Mesendoderm (in vitro differentiated cells): ENCODE measurements at places on chromosomes 4 and X.

- H3K36me3 ChIP-seq: no peaks in the 10 kb centered on the region
- H3K27me3 ChIP-seq: no peaks in the 10 kb centered on the region
- no peak overlapping the region for H3K4me3 ChIP-seq
- DNase-seq: no peak
These were observed 40.3 kb downstream of the PPM1K start for GRCh38 chr4:88244056-88244455.

DNA sequence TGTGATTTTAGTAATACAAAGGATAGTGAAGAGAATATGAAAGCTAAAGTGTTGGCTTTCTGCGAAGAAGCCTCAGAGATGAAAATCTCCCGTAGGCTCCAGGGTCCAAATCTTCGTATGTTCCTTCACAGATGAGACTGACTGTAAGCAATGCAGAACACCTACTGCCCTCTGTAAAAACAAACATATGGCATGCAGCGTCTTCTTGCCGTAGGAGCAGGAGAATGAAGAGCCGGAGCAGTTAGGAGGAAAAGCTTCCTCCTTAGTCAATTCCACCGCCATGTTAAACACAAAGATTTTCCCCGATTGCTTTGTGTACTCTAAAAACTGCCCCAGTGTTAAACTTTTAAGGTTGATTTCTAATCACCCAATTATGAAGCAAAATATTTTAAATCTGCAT is 22.5 kb downstream of the RWDD4 start:
- no peak overlapping the region for H3K4me3 ChIP-seq
- H3K36me3 ChIP-seq: no peaks in the 10 kb centered on the region
- no peaks in the 10 kb centered on the region for H3K27me3 ChIP-seq
- H3K27ac ChIP-seq: no peak overlapping the region
- no peak for DNase-seq

DNA sequence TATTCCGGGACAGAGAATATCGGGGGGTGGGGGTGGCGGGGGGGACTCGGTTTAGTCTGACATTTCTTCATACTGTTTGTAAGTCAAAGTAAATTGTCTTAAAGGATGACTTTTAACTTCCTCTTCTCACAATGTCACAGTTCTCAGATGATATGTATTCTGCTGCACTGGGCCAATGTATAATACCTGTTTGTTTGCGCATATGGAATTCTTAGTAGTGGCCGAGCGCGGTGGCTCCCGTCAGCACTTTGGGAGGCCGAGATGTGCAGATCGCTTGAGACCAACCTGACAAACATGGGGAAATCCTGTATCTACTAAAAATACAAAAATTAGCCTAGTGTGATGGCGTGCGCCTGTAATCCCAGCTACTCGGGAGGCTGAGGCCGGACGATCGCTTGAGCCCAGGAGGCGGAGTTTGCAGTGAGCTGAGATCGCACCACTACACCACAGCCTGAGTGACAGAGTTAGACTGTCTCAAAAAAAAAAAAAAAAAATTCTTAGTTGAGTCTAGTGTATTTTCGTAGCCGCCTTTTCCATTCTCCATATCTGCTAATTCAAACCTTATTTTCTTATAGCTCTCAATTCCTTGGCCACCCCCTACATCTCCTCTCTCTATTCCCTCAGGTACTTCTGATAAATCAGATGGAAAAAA is 851 bp downstream of the POLR2B start:
- no peak overlapping the region for H3K27ac ChIP-seq
- no peaks in the 10 kb centered on the region for H3K36me3 ChIP-seq
- H3K27me3 ChIP-seq: no peaks in the 10 kb centered on the region
- H3K4me1 ChIP-seq: peaks cover 2% of the 10 kb centered on the region
- peak; percentile 45 for DNase-seq

DNA sequence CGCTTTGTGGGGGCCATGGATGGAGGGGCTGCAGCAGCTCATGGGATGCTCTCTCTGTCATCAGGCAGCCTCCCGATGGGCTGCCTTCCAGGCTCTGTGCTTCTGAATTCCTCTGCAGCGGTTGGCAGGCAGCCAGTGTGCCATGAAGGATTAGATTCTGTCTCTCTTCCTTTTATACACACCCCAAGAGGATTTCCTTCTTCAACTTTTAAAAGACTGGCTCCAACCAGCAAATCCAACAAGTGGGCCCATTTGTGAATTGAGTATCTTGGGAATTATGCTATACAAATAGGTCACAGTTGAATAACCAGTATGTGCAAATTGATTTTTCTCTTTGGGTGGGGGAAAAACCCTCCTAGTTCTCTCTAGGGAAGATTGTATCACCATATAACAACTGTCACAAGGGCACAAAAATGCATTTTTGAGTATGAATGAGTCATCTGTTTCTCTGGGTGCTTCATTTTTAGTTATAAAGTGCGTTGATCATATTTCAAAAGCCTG is 96.8 kb upstream of the FAT1 start:
- no peaks in the 10 kb centered on the region for H3K4me1 ChIP-seq
- DNase-seq: no peak
- no peak overlapping the region for H3K4me3 ChIP-seq
- H3K27me3 ChIP-seq: no peaks in the 10 kb centered on the region
- H3K27ac ChIP-seq: no peak overlapping the region

DNA sequence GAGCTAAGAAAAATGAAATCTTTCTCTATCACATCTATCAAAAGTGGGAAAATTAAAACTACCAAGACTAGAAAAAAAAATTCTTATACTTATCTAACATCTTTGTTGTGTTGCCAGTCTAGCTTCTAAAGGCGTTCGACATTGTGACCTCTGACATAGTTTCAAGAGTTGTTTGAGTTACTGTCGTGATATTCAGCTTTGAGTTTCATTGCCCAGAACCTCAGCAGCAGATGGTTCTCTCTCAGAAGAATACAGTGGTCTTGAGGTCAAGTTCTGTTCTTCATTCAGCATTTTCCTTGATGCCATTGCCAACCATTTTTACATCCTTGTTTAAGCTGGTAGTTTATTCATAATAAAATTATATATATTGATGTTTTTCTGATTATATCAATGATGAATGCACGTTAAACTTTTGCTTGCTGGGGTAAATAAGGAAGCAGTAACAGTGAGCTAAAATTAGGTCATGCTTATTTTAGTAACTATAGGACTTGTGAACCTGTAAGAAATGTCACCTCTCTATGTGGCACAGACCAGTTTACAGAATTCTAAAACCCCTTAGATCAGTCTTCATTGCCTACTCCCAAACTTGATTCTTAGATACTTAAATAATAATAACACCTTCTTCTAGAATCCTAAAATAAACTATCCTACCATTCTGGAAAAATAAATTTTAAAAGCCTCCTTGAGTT is 23.1 kb upstream of the SMIM31 start:
- no peaks in the 10 kb centered on the region for H3K27me3 ChIP-seq
- no peaks in the 10 kb centered on the region for H3K36me3 ChIP-seq
- DNase-seq: no peak
- no peaks in the 10 kb centered on the region for H3K4me1 ChIP-seq
- H3K4me3 ChIP-seq: no peak overlapping the region

DNA sequence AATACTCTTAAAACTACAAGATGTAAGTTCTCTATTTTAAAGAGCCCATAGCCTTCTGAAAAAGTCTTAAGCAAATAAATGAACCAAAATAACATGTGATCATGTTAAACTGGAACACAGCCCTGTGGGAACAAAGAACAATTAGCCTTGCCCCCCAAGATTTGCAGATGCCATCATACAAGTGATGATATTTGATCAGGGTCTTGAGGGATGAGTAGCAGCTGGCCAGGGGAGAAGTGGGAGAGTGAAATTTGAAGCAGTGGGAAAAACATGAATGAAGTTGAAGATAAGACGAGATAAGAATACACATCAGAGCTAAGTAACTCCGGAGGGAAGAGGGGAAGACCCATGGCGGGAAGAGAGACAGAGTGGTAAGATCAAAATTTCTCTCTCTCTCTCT is 450.1 kb upstream of the FTHL17 start:
- DNase-seq: no peak
- H3K27me3 ChIP-seq: no peaks in the 10 kb centered on the region
- no peak overlapping the region for H3K4me3 ChIP-seq
- no peak overlapping the region for H3K27ac ChIP-seq
- H3K4me1 ChIP-seq: no peaks in the 10 kb centered on the region

- H3K27ac ChIP-seq: no peak overlapping the region
- no peak overlapping the region for H3K4me3 ChIP-seq
- H3K36me3 ChIP-seq: no peaks in the 10 kb centered on the region
- peak; percentile 44 for DNase-seq
- no peaks in the 10 kb centered on the region for H3K27me3 ChIP-seq
These were observed 15.5 kb upstream of the ESX1 start for GRCh38 chrX:104270212-104270611.

DNA sequence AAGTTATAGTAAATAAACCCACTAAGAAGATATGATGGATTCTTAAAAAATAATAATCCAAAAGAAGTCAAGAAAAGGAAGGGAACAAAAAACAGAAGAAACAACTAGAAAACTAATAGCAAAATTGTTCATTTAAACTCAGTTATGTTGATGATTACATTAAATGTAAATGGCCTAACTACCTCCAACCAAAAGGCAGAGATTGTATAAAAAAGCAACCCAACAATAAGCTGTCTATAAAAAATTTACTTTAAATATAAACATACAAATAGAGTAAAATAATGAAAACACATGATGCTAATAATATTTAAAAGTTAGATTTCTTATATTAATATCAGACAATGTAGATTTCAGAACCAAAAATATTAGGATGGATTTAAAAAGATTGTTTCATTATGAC is 340.6 kb downstream of the CAMK2D start:
- H3K4me1 ChIP-seq: no peaks in the 10 kb centered on the region
- no peaks in the 10 kb centered on the region for H3K36me3 ChIP-seq
- no peak for DNase-seq
- no peak overlapping the region for H3K4me3 ChIP-seq

DNA sequence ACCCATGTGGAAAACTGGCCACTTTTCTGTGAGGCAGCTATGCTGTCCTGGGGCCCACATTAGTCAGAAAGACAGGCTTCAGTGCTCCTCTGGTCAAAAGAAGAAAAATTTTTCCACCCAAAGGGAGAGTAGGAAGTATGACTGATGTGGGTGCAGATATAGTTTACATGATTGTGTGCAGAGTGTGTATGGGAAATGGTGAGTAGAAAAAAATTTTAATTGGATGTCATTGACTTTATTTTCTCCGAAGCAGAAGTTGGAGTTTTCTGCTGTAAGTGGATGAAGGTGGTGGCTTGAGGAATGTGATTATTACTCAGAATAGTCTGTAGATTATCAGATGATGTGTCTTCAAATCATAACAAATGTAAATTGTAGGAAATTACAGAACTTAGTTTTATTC is 241.5 kb upstream of the IGFBP7 start:
- no peaks in the 10 kb centered on the region for H3K27me3 ChIP-seq
- H3K4me3 ChIP-seq: no peak overlapping the region
- H3K4me1 ChIP-seq: no peaks in the 10 kb centered on the region
- H3K27ac ChIP-seq: no peak overlapping the region
- H3K36me3 ChIP-seq: no peaks in the 10 kb centered on the region

- H3K36me3 ChIP-seq: no peaks in the 10 kb centered on the region
- no peaks in the 10 kb centered on the region for H3K27me3 ChIP-seq
- no peak overlapping the region for H3K27ac ChIP-seq
- DNase-seq: peak; percentile 1
- no peak overlapping the region for H3K4me3 ChIP-seq
These were observed 124.1 kb upstream of the PDHA2 start for GRCh38 chr4:95715830-95716229.

DNA sequence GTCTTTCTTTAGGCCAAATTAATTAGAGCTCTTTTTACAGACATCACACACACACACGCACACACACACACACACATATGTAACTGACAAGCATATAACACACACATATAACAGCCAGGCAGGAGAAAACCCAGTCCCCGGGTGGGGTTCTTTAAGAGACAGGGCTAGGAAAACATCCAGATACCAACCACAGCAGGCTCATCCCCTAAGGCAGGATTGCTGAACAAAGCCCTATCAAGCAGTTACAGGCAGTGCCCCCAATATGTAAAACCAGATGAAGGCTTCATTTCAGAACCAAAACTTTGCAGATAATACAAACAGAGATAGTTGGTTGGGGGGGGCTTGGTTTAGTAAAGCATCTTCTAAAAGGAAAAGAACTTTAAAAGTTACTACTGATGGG is 18.0 kb upstream of the FAM47E start:
- peak; percentile 81 for DNase-seq
- H3K4me3 ChIP-seq: no peak overlapping the region
- H3K27me3 ChIP-seq: no peaks in the 10 kb centered on the region
- H3K27ac ChIP-seq: no peak overlapping the region

GRCh38 chrX:12580548-12580947 is 210.7 kb upstream of the PRPS2 start:
- no peak overlapping the region for H3K4me3 ChIP-seq
- no peaks in the 10 kb centered on the region for H3K36me3 ChIP-seq
- H3K4me1 ChIP-seq: no peaks in the 10 kb centered on the region
- H3K27ac ChIP-seq: no peak overlapping the region
- DNase-seq: no peak

- H3K36me3 ChIP-seq: no peaks in the 10 kb centered on the region
- no peaks in the 10 kb centered on the region for H3K4me1 ChIP-seq
- no peak for DNase-seq
- no peaks in the 10 kb centered on the region for H3K27me3 ChIP-seq
These were observed 105.0 kb downstream of the NDST3 start for GRCh38 chr4:118139241-118139640.

GRCh38 chr4:116949856-116950255 is 135.5 kb downstream of the TRAM1L1 start:
- H3K27ac ChIP-seq: no peak overlapping the region
- no peak for DNase-seq
- no peaks in the 10 kb centered on the region for H3K27me3 ChIP-seq
- no peak overlapping the region for H3K4me3 ChIP-seq
- no peaks in the 10 kb centered on the region for H3K4me1 ChIP-seq
- H3K36me3 ChIP-seq: no peaks in the 10 kb centered on the region

DNA sequence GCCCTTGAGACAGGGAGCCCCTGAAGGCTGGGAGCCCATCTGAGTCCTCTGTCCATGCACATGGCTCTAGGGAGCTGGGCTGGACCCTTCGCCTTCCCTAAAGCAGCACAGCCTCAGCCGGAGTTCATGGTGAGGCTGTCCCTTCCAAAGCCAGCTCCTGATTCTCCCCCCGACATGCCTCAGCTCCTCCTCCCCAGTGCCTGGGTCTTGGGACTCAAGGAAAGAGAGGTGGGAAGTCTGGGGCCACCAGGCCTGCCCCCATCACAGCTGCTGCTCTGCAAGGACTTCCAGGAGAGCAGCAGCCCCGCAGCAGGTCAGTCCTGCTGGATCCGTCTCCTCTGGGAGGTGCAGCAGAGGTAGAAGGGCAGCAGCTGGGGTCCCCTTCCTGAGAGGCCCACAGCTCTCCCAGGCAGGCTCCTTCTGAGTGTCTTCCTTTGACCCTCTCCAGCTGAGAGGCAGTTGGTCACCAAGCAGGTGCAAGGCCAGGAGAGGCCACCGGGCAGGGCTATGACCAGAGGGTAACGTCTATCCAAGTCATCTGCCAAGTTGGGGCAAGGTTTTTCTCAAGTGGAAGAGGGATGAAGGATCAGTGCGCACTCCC is 90.5 kb downstream of the ADRA2C start:
- DNase-seq: no peak
- peaks cover 3% of the 10 kb centered on the region for H3K4me1 ChIP-seq
- no peaks in the 10 kb centered on the region for H3K36me3 ChIP-seq
- no peaks in the 10 kb centered on the region for H3K27me3 ChIP-seq
- no peak overlapping the region for H3K4me3 ChIP-seq

- no peak overlapping the region for H3K4me3 ChIP-seq
- H3K36me3 ChIP-seq: no peaks in the 10 kb centered on the region
- peak; percentile 72 for DNase-seq
- peak overlapping the region; percentile 80 for H3K27ac ChIP-seq
- no peaks in the 10 kb centered on the region for H3K27me3 ChIP-seq
These were observed 100.0 kb upstream of the STX18 start for GRCh38 chr4:4641661-4642495.

- DNase-seq: no peak
- peaks cover 20% of the 10 kb centered on the region for H3K4me1 ChIP-seq
- no peak overlapping the region for H3K4me3 ChIP-seq
- no peaks in the 10 kb centered on the region for H3K27me3 ChIP-seq
- no peak overlapping the region for H3K27ac ChIP-seq
These were observed 12.2 kb downstream of the AFF1 start for GRCh38 chr4:86946868-86947500.
